ENCODE measurements at places on chromosomes 2 and 18.
A peak's percentile ranks its signal among the peaks of the same experiment; 100 is the strongest.

GRCh38 chr2:47724221-47724981 lies 58.5 kb upstream of the MSH6 start:
- DNase-seq: peak; percentile 0

GRCh38 chr2:225173909-225174308 lies 131.6 kb upstream of the DOCK10 start:
- DNase-seq: no peak

DNA sequence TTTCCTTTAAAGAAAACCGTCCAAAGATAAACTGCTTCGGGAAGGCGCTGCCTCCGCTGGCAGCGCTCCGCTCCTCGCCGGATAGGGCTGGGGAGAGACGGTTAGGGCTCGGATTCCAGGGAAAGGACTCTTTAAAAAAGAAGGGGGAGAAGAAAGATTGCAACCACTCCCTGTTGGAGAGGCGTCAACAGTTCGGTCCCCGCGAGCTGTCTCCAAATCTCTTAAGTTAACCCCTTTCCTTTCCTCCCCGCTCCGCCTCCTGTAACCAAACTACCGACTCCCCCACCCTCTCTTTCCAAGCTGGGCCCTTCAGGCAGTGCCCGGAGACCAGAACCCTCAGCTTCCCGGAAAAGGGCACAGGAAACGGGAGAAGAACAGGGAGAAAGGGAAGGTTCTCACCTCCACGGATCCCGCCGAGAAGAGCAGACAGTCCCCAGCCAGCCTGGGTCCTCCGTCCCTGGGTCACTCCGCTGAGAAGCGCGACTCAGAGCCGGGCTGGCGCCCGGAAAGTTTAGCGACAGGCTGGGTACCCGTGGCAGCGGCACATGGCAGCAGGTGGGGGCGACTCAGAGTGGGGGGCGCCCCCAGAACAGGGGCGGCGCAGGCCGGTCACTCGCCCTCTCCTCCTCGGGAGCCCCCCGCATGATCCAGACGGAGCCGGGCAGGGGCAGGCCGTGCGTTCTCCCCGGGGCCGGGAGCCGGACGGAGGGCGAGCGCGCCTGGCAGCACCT lies 675 bp downstream of the FZD5 start:
- peak; percentile 8 for DNase-seq

- no peak for DNase-seq
Measured at GRCh38 chr2:237097911-237098702, 12.4 kb downstream of the COPS8 start.

- no peak for DNase-seq
Measured at GRCh38 chr2:132383956-132384355, 32.6 kb upstream of the GPR39 start.

- no peak for DNase-seq
Measured at GRCh38 chr2:160418853-160419252, 74.8 kb downstream of the RBMS1 start.

DNA sequence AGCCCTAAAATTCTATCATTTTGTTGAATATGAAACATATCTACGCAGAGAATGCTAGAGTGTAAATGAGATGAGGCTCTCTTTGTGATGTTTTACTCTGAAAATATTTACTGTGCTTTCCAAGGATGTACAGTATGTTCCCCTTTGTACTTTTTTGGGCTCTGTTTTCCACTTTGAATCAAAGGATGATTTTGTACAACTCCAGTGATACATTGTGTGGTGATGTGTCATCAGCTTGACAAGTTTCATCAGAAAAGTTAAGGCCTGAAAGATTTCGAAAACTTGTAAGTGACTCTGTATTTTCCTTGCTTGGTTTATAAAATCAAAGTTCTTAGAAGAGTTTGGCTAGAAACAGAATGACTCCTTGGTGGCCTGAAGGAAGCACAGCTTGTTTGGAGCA lies 206.3 kb downstream of the LTBP1 start:
- DNase-seq: no peak

- DNase-seq: no peak
Measured at GRCh38 chr2:69238449-69239031, 148.5 kb downstream of the GFPT1 start.

- DNase-seq: no peak
Measured at GRCh38 chr2:28567061-28567471, 71.2 kb downstream of the PLB1 start.

- DNase-seq: no peak
Measured at GRCh38 chr2:10097352-10098148, 17.3 kb upstream of the CYS1 start.

- no peak for DNase-seq
Measured at GRCh38 chr2:95082477-95082876, 39.1 kb downstream of the MRPS5 start.

GRCh38 chr2:131006561-131006960 lies 86.7 kb downstream of the FAM168B start:
- no peak for DNase-seq

GRCh38 chr2:118053681-118054080 lies 34.6 kb upstream of the INSIG2 start:
- DNase-seq: no peak

DNA sequence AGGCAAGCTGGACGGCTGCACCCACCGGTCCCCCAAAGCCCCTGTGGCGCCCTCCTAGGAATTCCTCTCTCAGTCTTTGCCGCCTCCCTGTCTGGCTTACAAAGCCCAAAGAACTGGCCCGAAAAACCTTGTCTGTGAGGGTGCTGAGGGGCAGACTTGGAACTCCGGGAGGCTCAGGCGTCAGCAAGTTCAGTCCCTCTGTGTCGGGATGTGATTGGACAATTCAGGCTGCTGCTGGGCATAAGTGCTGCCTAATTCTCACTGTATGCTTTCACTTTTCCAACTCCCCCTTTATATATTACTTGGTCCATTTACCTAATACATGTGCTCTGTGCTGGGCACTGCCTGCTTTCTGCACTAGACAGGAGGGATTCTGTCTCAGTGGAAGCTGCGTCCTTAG lies 20.3 kb upstream of the SH3RF3 start:
- no peak for DNase-seq

DNA sequence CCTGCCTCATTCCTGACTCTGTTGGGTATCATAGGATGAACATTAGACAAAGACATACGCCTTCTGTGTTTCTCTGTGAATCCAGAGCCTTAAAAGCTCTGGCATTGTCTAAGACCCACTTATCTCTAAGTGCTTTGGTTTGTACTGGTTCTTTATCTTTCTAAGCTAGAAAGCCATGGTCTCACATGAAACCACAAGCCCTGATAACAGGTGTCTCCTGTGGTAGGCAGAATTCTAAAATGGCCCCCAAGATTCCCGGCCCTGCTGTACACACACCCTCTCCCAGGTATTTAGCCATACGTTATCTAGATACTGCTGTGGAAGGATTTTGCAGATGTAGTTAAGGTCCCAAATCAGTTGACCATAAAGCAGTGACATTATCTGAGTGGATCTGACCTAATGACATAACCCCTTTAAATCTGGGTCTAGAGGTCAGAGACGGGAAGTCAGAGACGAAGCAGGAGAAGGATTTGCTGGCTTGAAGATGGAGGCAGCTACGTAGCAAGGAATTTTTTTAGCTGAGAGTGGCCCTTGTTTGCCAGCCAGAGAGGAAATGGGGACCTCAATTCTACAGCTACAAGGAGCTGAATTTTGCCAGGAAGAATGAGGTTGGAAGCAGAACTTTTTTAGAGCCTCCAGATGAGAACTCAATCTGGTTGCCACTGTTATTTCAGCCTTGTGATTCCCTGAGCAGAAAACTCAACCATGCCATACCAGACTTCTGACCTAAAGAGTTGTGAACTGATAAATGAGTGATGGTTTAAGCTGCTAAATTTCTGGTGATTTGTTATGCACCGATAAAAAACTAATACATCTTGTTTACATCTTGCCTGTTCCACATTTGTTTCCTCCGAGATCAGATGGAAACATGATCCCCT lies 186.7 kb downstream of the CAMKMT start:
- no peak for DNase-seq

GRCh38 chr2:97991081-97991856 lies 4.5 kb downstream of the TMEM131 start:
- no peak for DNase-seq

- no peak for DNase-seq
Measured at GRCh38 chr2:88117973-88118372, 9.9 kb downstream of the FABP1 start.

GRCh38 chr2:55161295-55162210 lies 70.5 kb downstream of the CLHC1 start:
- DNase-seq: no peak

Data from CD4-positive, alpha-beta T cell treated with Interleukin-10 for 1 hour (primary cell).